ENCODE measurements at places on chromosomes 11 and 22.

GRCh38 chr11:102111787-102112508, 1.7 kb downstream of the YAP1 start:
- peaks cover 20% of the 10 kb centered on the region for H3K27me3 ChIP-seq
- peaks cover 7% of the 10 kb centered on the region for H3K4me1 ChIP-seq
- no peaks in the 10 kb centered on the region for H3K36me3 ChIP-seq
- DNase-seq, result no peak

GRCh38 chr11:97786961-97787360, 1233.8 kb upstream of the CNTN5 start:
- H3K4me1 ChIP-seq, result no peaks in the 10 kb centered on the region
- no peaks in the 10 kb centered on the region for H3K27me3 ChIP-seq
- no peak overlapping the region for H3K4me3 ChIP-seq
- H3K36me3 ChIP-seq, result no peaks in the 10 kb centered on the region
- no peak for DNase-seq
- H3K27ac ChIP-seq, result no peak overlapping the region

- no peak for DNase-seq
- no peaks in the 10 kb centered on the region for H3K27me3 ChIP-seq
- no peaks in the 10 kb centered on the region for H3K36me3 ChIP-seq
- H3K27ac ChIP-seq, result no peak overlapping the region
These were observed 165.0 kb downstream of the BRD1 start for GRCh38 chr22:49662681-49663080.

GRCh38 chr11:95659088-95659487, 130.5 kb downstream of the FAM76B start:
- DNase-seq, result no peak
- no peak overlapping the region for H3K27ac ChIP-seq
- H3K36me3 ChIP-seq, result no peaks in the 10 kb centered on the region
- no peaks in the 10 kb centered on the region for H3K4me1 ChIP-seq
- H3K27me3 ChIP-seq, result no peaks in the 10 kb centered on the region

DNA sequence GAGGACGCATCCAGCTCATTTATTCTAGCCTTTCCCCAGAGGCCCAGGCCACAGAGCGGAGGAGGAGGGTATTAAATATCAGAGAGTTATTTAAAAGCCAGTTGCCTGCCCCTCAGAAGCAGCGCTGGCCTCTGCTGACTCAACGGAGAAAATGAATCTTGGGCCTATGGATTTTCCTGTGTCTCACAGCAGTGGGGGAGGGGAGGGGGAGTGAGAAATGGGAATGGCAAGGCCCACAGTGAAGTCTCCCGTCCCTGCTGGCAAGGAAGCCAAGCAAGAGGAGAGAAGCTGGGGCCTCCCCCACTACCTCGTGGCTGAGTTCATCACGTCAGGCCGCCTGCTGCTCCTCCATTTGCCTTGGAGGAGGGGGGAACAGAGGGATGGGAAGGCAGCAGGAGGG, 4.5 kb upstream of the TPBGL start:
- H3K27ac ChIP-seq, result no peak overlapping the region
- H3K4me3 ChIP-seq, result no peak overlapping the region
- H3K36me3 ChIP-seq, result no peaks in the 10 kb centered on the region
- no peak for DNase-seq

GRCh38 chr11:2220173-2220771, 48.7 kb upstream of the TH start:
- no peak overlapping the region for H3K4me3 ChIP-seq
- no peaks in the 10 kb centered on the region for H3K4me1 ChIP-seq
- H3K27ac ChIP-seq, result no peak overlapping the region

GRCh38 chr11:19810852-19811251, 98.2 kb downstream of the NAV2 start:
- no peak overlapping the region for H3K4me3 ChIP-seq
- H3K4me1 ChIP-seq, result no peaks in the 10 kb centered on the region
- DNase-seq, result no peak
- H3K27me3 ChIP-seq, result no peaks in the 10 kb centered on the region

DNA sequence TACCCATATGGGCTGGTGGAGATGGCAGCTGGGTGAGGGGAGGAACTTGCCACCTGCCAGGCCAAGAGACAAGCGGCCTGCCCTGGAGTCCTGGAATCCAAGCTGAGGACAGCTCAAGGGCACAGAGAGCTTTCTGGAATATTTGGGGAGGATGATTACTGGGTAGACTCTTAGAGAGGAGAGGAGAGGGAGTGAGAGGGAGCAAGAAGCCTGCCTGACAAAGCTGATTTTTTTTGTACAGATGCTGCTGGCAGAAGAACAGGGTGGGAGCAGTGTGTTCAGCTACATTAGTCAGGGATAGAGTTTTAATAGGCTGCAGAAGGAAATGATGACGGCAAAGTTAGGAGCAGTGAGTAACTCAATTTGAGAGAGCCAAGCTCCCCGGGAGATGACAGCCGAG, 299.3 kb downstream of the NXPE2 start:
- no peaks in the 10 kb centered on the region for H3K36me3 ChIP-seq
- no peaks in the 10 kb centered on the region for H3K4me1 ChIP-seq

DNA sequence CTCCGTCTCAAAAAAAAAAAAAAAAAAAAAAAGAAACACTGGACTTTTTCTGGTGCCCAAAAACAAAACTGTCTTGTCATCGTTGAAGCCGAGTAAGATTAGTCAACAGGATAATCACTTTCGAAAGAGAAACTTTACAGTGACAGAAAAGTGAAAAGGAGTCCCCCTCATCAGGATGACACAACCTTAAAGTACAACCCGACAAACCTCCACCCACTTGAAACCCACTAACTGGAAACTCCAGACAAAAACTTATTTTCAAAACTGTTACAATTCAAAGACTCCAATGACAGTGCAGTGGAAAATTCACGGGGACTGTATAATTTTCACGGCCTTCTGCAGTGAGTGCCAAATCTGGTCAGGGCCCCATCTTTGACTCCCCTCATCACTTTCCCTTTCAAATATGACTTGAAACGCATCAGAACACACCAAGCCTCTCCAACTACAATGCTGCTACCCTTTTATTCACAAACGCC, 1.3 kb downstream of the DENND5A start:
- DNase-seq, result peak; percentile 9
- H3K36me3 ChIP-seq, result no peaks in the 10 kb centered on the region
- peak overlapping the region; percentile 62 for H3K27ac ChIP-seq
- peaks cover 23% of the 10 kb centered on the region for H3K4me1 ChIP-seq
- peak overlapping the region; percentile 84 for H3K4me3 ChIP-seq
- no peaks in the 10 kb centered on the region for H3K27me3 ChIP-seq

DNA sequence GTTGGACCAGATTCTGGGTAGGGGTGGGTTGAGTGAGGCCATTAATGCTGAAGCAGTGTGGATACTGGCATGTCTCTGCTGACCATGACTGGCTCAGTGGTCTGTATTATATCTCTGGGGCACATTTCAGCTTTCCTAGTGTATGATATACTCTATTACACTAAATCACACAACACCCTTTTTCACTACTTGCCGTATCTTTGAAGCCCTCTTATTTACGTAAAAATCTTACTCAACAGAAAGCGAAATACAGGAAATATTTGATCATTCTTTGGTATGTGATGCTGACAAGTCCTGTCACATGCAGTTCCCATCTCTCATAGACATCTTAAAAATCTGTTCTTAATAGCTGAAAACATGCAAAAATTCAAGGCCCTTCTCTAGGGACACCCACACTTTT, 40.3 kb downstream of the OR5B17 start:
- H3K4me3 ChIP-seq, result no peak overlapping the region
- no peaks in the 10 kb centered on the region for H3K36me3 ChIP-seq
- DNase-seq, result no peak
- H3K4me1 ChIP-seq, result no peaks in the 10 kb centered on the region

GRCh38 chr22:34960005-34960404, 106.0 kb upstream of the ISX start:
- no peak overlapping the region for H3K4me3 ChIP-seq
- H3K36me3 ChIP-seq, result no peaks in the 10 kb centered on the region
- no peaks in the 10 kb centered on the region for H3K4me1 ChIP-seq
- H3K27ac ChIP-seq, result no peak overlapping the region
- no peaks in the 10 kb centered on the region for H3K27me3 ChIP-seq

DNA sequence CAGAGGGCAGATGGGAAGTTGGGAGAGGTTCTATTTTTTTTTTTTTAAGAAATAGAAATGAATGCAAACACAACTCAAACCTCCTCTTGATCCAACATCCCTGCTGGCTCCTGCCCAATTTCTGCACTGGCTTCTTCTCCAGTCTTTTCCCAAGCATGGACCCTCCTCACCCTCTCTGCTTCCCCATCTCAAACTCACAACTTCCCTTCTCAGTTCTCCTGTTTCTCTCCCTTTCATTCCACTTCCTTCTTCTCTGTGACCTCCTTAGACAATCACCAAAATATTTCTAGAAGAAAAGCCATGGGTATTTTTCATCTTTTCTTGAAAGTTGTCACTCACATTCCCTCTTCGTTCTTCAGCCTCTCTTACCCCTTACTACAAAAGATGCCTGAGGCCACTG, 85.2 kb upstream of the VPREB1 start:
- no peak for DNase-seq
- H3K36me3 ChIP-seq, result no peaks in the 10 kb centered on the region
- no peak overlapping the region for H3K4me3 ChIP-seq
- peaks cover 5% of the 10 kb centered on the region for H3K27me3 ChIP-seq
- no peak overlapping the region for H3K27ac ChIP-seq
- H3K4me1 ChIP-seq, result peaks cover 5% of the 10 kb centered on the region

DNA sequence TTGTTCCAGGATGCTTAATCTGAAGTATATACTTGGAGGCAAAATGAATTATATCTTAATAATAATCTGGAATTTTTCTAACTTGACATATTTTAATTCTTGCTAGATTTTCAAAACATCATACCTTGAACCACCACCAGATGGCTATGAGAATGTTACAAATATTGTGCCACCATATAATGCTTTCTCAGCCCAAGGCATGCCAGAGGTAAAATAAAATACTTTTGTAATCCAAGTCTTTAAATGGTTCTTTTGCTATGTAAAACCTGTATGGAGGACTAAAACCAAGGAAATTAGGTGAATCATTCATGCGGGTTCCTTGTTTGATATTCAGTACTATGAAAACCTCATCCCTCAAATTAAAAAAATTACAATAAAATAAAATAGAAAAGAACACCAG, 14.4 kb downstream of the NAALAD2 start:
- no peaks in the 10 kb centered on the region for H3K4me1 ChIP-seq
- H3K4me3 ChIP-seq, result no peak overlapping the region
- no peaks in the 10 kb centered on the region for H3K27me3 ChIP-seq
- no peak overlapping the region for H3K27ac ChIP-seq
- DNase-seq, result no peak
- H3K36me3 ChIP-seq, result no peaks in the 10 kb centered on the region

DNA sequence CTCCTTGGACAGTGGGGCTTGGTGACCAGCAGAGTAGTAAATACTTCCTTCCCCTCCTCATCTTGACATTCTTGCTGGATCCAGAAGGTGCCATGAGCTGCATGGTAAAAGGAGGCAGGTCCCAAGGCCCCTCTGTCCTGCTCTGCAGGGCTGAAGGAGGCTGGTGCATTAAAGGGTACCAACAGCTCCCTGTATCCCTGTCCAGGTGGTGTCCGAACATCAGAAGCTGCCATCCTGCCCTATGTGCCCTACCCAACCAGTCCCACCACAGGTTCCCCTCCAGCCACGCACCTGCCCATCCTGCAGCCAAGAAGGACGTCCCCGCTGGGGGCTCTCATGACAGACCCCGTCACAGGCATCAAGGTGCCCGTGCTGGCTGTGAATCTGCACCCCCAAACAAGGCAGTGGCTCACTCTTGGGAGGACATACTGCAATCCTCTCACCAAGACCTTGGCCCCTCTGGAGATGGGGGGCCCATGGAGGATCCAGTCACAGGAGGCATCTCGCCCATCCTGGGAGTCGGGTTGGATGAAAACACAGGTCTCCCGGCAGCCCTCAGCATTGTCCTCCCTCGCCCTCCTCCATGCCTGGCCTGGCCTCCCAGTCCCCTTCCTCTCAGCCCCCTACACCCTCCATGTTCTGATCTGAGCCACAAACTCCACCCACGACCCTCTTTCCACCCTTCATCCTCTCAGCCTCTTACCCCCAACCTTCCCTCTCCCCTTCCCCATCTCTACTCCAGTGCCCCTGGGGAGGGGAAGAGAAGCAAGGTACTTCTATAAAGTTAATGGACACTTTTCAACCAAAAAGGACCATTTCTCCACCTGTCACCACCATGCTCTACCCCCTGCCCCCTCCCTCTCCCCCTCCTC, 55.1 kb downstream of the BTG4 start:
- no peak overlapping the region for H3K4me3 ChIP-seq
- DNase-seq, result no peak
- no peaks in the 10 kb centered on the region for H3K4me1 ChIP-seq
- H3K27me3 ChIP-seq, result no peaks in the 10 kb centered on the region
- no peaks in the 10 kb centered on the region for H3K36me3 ChIP-seq
- no peak overlapping the region for H3K27ac ChIP-seq

DNA sequence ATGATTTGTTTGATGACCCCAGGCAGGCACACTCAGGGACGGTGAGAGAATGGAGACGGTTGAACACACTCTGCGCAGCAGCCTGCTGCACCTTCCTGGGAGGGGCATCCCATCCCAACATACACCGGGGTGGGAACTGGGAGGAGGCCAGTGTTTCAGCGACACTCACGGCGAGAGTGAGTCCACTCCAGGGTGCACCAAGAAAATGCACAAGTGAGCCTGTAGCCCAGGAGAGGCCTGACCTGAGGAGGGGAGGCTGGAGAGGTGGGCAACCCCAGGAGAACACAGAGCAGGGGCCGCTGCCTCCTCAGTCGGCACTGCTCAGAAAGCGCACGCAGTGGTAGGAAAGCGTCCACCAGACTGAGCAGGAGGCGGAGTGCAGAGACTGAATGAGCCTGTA, 54.5 kb downstream of the IGF2 start:
- no peaks in the 10 kb centered on the region for H3K36me3 ChIP-seq
- peaks cover 30% of the 10 kb centered on the region for H3K27me3 ChIP-seq
- DNase-seq, result no peak
- no peaks in the 10 kb centered on the region for H3K4me1 ChIP-seq
- no peak overlapping the region for H3K4me3 ChIP-seq
- H3K27ac ChIP-seq, result no peak overlapping the region

GRCh38 chr22:19819911-19820879, 34.5 kb downstream of the GNB1L start:
- H3K27ac ChIP-seq, result no peak overlapping the region
- no peaks in the 10 kb centered on the region for H3K4me1 ChIP-seq

DNA sequence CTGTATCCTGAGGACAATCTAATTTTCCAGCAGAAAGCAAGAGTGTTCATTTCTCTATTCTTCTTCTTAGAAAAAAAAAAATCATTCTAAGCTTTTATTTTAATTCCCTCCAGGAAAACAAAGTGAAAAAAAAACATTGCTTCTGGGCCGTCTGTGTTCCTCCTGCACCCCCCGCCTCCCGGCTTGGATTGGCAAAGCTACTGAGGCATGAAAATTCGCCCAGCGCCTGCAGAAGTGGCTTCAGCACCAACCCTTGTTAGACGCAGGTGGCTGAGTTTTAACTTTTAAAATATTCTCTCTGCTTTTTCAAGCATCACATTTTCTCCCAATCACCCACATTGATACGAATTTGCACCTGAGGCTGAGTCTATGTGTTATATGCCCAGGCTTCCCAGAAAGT, 401.6 kb downstream of the BRD1 start:
- H3K27me3 ChIP-seq, result peaks cover 36% of the 10 kb centered on the region
- H3K4me1 ChIP-seq, result no peaks in the 10 kb centered on the region
- H3K27ac ChIP-seq, result no peak overlapping the region
- H3K36me3 ChIP-seq, result no peaks in the 10 kb centered on the region

- no peak overlapping the region for H3K4me3 ChIP-seq
- H3K4me1 ChIP-seq, result no peaks in the 10 kb centered on the region
- H3K27ac ChIP-seq, result no peak overlapping the region
- no peaks in the 10 kb centered on the region for H3K27me3 ChIP-seq
- no peak for DNase-seq
These were observed 1309.4 kb downstream of the TBC1D22A start for GRCh38 chr22:48071828-48072227.
